Camera-type eye (tissue), 1 donor: ENCODE measurements at places on chromosomes 6 and 20. TPM values are rescaled to one million over a fixed set of nuclear protein-coding genes. Genes with fewer than 3 reads are reported as not detected.

The FAM162B gene
- total RNA-seq: 5.6 TPM

The CYP39A1 gene
- total RNA-seq: 18.6 TPM

The ABHD16B gene
- total RNA-seq: not detected

The SLC13A3 gene
- 10.1 TPM for total RNA-seq

The DNMT3B gene
- 10.0 TPM for total RNA-seq

The TTBK1 gene
- total RNA-seq: 4.6 TPM

The TTLL9 gene
- total RNA-seq: 1.4 TPM

The PRL gene
- total RNA-seq: 0.99 TPM

The MUCL3 gene
- total RNA-seq: not detected

The SNAP91 gene
- 68.5 TPM for total RNA-seq

The ABHD16A gene
- total RNA-seq: 53.2 TPM

The KCNK16 gene
- not detected for total RNA-seq

The TGM6 gene
- total RNA-seq: not detected

The KIAA0408 gene
- 41.1 TPM for total RNA-seq

The PCK1 gene
- 2.4 TPM for total RNA-seq

The AIF1 gene
- total RNA-seq: 10.5 TPM

The TSHZ2 gene
- 14.7 TPM for total RNA-seq
